ENCODE measurements at places on chromosomes 4 and X.

- DNase-seq: no peak
Observed at GRCh38 chr4:158195297-158195696, 15.0 kb upstream of the TMEM144 start.

GRCh38 chr4:55765070-55765469 lies 54.5 kb upstream of the EXOC1L start:
- DNase-seq: no peak

DNA sequence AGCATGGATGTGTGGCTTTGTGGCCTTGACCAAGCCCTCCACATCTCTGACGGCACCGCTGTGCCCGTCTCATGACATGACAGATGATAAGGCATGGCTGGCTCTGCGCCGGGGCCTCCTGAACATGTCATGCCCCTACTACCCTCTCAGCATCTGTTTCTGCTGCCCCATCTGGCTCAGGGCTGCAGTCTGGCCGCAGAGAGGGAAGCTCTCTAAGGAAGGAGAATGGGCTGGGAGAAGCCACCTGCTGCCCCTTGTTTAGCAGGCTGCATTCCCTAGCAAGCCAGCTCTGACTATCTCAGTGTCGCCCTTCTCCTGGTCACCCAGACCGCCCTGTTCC lies 7.2 kb downstream of the ZNF185 start:
- DNase-seq: no peak

- DNase-seq: no peak
Observed at GRCh38 chr4:46992338-46992737, 1.0 kb downstream of the GABRA4 start.

GRCh38 chr4:119643306-119644042 lies 14.9 kb upstream of the PDE5A start:
- DNase-seq: no peak

GRCh38 chr4:150934022-150934421 lies 81.1 kb downstream of the LRBA start:
- DNase-seq: no peak

DNA sequence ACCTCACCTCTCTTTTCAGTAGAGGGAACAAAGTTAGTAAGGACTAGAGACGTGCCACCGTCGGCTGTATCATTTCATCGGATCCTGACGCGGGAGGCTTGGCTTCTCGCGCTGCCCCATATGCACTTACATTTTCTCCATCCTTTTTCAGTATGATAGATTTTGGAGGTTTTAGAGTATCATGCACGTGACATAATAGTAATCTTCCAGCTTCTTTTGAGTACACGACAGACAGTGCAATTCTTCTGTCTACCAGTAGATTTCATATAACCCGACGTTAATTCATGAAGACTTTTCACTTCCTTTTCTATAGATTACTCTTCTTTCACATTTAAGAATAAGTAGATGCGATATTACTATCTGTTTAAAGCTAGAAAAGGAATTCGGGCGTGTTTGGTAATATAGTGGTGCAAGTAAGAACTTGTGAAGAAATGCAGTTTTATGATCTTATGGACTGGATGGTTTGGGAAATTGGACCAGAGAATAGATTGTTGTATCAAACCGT lies 1.0 kb downstream of the CDS1 start:
- DNase-seq: no peak

- DNase-seq: no peak
Observed at GRCh38 chr4:128130621-128131020, 69.5 kb downstream of the LARP1B start.

DNA sequence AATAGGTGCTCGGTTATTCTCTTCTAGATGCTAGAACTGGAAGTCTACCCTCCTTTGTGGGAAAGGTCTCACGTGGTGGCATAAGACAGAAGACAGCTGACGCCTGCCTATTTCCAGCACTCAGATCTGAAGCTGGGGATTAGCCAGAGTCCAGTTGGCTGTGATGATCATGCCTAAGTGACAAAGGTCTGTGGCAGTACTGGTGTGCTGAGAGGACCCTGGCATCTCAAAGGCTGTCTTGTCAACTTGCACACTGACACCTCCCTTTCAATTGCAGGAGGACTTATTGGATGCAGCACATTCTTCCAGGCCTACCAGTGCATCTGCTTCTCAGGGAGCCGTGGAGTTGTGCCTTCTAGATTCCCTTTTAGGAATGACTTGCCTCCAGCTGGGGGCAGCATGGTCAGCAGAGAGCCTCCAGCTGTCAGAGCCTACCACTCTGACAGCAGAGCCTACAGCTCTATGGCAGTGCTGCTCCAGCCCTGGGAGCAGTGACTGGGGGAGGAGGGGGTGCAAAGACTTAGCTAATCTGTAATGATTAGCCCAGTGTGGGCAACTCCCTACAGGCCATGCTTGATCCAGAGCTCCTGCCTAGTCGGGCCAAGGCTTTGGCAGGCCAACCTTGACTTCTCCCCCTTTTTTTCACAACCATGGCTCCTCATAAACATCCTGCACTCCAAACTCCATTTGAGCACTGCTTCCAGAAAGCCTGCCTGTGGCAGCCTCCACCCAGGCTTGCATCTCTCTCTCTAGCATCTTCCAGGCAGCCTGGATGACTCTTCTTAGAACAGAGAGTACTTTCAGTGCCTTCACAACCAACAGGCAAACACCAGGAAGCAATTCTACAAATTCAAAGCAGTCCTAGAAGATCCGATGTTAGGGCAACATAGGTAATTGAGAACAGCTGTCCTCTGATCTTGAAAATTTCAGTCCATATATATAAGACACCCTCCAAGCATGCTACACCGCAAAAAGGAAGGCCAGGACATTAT lies 13.8 kb upstream of the FGFBP2 start:
- no peak for DNase-seq

DNA sequence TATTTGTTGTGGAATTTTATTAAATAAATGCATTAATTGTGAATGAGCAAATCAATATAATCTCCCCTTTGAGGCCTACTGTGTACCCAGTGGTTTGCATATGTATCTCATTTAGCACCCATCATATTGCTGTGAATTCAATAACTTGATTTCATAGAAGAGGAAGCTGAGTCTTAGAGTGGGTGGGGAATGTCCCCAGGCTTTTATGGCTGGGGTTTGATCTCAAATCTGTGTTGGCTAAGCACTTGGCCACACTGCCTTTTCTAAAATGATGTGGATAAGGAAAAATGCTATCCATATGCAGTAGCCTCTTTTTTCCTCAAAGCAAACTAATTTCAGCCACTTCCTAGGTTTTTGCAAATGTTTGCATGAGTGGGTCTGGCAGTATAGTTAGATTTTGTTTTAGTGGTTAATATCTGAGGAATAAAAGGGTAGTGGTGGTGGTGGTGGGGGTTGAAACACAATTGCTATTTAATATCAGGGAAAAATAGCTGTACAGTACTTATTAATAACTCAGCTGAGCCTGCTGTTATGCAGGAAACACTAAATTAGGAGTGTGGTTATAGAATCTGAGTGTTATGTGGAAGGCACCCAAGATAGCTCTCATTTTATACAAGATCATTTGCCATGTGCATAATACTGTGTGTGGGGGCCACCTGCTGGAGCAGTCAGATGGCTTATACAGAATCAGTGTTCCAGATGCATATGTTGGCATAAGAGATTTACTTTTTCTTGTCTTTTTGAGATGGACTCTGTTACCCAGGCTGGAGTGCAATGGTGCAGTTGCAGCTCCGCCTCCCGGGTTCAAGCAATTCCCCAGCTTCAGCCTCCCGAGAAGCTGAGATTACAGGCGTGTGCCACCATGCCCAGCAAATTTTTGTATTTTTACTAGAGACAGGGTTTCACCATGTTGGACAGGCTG lies 108.0 kb downstream of the TMEM131L start:
- peak; percentile 87 for DNase-seq

DNA sequence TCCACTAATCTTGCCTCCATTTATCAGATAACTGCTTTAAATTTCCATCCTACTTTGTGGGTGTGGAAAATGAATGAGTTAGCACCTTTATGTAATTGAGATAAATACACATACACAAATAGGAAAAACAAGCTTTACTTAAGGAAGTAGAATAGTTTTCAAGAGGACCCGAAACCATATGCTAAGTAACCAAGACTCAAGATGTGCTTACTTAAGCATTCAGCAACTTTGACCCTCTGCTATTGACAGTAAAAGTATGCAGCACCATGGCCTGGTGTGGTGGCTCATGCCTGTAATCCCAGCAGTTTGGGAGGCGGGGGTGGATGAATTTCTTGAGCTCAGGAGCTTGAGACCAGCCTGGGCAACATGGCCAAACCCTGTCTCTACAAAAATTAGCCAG lies 29.9 kb downstream of the RNF175 start:
- no peak for DNase-seq

DNA sequence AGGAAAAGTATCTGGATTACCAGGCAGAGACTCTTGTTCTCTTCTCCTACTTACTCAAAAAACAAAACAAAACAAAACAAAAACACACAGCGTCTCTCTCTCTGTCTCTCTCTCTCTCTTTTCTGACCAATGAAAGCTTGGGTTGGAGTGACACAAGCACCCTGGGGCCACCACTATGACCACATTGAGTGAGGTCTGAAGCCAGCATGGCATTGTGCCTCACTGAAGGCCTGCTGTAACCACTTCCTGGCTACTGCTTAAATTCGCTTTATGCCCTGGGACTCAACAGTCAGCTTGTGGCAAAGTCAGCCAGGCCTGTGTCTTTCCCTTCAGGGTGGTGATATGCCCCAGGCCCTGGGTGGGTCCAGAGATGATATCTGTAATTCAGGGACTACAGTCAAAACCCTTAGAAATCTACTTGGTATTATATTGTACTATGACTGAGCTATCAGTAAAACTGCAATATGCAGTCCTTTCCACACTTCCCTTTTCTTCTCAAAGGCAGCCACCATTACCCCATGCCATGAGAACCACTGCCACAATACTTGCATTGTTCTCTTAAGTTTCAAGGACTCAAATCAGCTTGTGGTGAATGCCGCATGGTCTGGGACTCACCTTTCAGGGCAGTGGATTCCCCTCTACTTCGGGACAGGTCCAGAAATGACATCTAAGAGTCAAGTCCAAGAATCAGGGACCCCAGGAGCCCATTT lies 606.8 kb upstream of the KLHL4 start:
- no peak for DNase-seq

DNA sequence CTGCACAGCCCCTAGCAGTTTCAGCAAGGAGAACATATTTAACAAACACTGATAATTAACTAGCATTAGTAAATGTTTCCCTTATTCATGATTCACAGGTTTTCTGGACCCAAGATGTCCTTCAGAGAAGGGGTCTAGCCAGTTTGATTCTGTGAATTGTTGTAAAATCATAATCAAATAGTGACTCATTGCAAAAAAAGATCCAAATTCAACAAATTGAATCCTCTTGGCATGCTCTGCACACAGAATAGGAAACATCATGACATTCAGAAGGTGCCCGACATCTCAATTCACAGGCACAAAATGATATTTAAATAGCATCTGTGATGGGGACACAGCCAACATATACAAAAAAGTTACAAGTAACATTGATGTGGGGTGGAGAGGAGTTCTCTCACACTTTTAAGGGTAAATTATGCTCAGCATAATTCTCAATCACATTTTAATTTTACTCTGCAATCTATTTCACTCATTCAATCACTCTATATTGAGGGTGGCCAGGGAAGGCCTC lies 100.0 kb downstream of the SH3KBP1 start:
- DNase-seq: no peak

- no peak for DNase-seq
Observed at GRCh38 chr4:183873409-183874185, 31.5 kb upstream of the STOX2 start.

DNA sequence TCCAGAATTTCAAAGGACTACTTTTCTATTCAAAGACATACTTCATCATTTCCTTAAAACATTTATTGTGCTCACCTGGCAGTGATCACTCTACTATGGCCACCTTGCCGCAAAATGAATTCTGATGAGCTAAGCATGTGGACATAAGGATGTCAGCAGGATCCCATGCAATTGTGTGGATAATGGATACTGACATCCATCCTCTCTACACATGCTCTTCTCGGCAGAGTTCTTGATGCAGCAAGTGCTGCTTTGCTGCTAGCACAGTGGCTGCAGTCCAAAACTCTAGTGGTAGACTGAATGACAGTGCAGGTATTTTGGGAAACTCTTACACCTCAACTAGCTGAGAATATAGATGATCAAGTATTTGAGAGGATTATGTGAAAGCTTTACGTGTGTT lies 168.0 kb downstream of the BANK1 start:
- no peak for DNase-seq

Measured in right hindlimb (tissue), 1 donor.